NCI-H1105 treated with DMSO at 0.1 percent for 48 hours (cell line): ENCODE measurements at places on chromosomes 12 and 14.

GRCh38 chr12:109951136-109951535, 45.0 kb downstream of the GIT2 start:
- no peak for DNase-seq

DNA sequence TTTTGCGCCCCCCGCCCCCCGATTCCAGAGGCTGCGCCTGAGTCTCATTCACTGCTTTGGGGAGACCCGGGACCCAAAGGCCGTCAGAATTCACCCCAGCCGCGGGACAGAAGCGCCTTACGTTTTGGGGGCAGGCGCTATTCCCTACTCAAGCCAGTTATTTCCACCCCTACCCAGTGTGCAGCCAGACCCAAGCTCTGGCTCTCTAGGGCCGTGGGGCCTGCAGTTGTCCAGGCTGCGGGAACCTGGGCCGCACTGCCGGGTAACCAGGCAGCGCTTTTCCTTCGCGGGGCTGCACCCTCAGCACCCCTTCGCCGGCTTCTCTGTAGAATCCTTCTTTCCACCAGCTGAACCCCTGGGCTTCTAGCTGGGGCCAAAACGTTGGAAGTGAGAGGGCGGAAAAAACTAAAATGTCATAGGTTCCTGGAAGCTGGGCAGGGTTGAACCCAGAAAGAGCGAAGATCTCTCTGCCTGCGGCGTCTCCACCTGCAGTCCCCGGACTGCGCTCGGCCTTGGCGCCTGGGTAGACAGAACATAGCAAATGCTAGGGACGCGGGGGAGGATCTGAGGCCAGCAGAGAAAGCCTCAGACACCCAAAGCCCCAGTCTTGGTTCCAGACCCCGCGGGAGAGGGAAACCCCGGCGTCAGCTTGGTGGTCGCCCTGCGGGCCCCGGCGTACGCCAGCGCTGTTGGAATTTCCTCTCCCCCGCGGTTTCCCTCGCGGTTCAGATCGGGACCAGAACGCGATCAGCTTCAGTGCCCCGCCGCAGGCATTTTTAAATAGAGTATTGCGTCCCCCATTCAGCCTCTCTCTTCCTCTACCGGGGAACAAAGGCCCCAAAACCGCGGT, 18.3 kb downstream of the TBX3 start:
- no peak for DNase-seq

DNA sequence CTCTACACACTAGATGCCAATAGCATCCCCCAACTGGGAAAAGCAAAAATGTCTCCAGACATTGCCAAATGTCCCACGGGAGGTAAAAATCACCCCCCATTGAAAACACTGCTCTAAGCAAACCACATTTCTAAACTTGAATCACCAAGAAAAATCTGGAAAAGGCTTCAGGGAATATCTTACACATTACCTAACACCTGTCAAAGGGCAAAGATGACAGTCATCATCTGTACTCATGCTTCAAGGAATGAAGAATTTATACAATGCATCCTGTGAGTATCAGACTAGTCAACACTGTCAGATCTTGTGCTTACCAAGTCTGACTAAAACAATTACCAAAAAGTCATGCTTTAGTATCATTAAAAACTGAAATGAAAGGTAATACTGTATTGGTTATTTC, 161.6 kb upstream of the SOX5 start:
- no peak for DNase-seq

DNA sequence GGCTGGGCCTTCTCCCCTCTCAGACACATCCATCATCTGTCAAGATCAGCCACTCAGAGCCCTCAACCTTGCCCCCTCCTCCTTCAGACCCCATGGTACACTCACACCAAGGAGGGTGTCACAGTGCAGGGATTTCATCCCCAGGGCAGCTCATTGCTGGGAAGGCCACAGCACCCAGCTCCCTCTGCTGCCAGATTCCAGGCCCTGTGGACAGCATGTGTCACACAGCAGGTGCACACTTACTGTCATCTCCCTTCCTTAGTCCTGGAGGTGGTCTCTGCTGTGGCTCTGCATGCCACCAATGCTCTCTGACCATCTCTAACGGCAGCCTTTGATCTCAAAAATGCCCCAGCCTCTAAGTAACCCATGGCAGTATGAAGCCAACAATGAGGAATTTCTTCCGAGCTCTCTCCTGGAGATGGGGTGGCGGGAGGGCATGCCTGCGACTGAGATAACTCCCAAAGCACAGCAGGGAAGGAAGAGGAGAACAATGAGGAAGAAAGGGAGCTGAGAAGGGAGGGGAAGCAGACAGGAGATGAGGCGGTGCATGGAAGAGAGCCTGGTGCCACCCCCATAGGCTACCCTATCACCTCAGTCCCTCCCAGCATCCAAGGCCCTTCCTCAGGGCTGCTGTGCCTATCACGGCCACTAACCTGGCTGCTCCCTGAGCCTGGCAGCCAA, 101.0 kb downstream of the SINHCAF start:
- no peak for DNase-seq

- DNase-seq = no peak
These were observed 2.1 kb upstream of the PTPRQ start for GRCh38 chr12:80441921-80442320.

DNA sequence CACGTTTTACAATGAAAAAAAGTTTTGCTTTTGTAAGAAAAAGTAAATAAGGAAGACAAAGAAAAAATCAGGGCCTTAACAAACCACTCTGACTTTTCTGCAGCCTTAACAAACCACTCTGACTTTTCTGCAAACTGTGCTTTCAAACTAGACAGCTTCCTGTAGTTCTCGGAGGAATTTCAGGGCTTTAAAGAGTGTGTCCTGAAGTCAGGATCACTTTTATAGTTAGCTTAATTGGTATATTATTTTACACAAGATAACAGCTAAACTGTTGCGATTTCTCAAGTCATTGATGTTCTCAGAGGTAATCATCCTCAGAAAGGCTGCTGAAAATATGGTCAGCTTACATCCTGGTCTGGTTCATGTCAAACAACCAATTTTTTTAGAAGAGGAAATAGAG, 42.2 kb downstream of the TMEM117 start:
- DNase-seq = no peak

DNA sequence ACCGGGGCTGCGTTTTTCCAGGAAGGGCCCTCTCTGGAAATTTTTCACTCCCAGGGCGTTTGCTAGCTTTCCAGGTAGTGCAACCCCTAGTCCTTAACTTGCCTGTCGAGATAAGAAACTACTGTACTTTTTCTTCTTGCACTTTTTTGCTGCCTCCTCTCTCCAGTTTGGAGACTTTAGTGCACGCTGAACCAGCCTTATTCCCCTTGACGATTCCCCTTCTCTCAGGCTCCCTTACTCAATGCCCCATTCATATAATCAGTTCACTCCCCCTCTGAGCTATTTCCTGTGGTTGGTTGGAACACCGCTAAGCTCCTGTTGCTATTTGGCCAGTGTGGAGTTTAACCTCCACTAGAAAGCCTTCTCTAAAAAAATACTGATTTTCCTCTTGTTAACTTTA, 682 bp downstream of the CREBL2 start:
- DNase-seq = peak; percentile 41

GRCh38 chr12:113664224-113664681, 192.6 kb upstream of the LHX5 start:
- no peak for DNase-seq

GRCh38 chr12:4813741-4814140, 93.5 kb downstream of the GALNT8 start:
- DNase-seq = peak; percentile 87

DNA sequence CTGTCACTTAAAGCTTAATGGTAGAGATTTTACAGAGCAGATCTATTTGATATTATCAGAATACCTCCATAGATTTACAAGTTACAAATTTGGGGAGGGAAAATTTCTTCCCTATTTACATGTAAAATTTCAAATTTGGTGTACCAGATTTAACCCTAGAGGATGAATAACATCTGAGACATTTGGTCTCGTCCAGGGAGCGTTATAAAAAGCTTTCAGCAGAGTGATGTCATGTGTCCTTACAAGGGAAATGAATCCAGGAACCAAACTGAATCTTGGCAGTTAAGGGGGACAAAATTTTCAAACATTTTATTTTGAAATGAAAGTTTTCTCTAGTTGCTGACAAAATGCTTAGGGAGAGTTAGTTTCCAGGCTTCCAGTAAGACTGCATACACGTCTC, 4.5 kb upstream of the CDK17 start:
- DNase-seq = no peak

- no peak for DNase-seq
These were observed 16.1 kb downstream of the ACADS start for GRCh38 chr12:120741476-120742421.

- no peak for DNase-seq
These were observed 1.5 kb upstream of the FGF6 start for GRCh38 chr12:4447151-4447550.

GRCh38 chr12:48336564-48336963, 14.2 kb downstream of the ZNF641 start:
- no peak for DNase-seq

DNA sequence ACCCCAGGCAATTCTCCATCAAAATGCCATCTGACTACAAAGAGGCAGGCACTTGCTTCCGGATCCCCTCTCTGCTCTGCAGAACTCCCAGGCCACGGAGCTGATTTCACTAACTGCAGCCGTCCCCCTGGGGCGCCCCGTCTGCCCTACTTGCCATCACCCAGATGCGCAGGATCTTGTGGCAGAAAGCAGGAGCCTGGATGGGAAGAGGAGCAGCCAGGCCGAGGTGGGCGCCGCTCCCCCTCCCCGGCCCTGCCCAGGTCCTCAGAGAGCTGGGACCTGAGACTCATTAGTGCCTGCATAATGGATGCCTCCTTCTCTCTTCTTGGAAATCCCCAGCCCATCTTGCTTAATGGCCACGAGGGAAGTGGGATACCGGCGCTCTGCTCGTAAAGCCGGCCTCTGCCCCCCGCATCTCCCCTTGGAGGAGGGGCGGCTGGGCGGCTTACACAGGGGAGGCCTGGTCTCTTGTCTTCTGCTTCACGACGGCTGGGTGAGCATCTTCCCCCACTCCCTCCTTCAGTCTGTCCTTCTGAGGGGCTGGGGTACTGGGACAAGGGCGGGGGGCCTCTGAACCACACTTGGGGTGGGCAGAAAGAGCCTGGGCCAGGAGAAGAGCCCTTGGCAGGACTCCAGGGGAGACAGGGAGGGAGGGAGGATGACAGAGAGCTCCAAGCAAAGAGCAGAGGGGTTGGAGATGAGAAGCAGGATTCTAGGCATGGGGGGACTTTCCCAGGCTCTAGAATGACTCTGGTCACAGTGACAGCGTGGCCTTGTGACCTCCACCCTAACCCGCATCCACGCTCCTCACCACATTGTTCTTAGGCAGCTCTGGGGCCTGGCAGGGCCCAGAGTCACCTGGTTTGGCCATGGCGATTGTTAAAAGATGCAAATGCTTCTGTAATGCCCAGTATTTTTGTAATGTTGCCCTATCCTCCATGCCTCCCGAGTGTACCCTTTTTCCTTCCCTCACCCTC, 19.4 kb upstream of the EML1 start:
- no peak for DNase-seq

- no peak for DNase-seq
These were observed 81.3 kb downstream of the CPSF2 start for GRCh38 chr14:92203116-92203515.

- no peak for DNase-seq
These were observed 162.1 kb upstream of the TMTC2 start for GRCh38 chr12:82524641-82525040.

DNA sequence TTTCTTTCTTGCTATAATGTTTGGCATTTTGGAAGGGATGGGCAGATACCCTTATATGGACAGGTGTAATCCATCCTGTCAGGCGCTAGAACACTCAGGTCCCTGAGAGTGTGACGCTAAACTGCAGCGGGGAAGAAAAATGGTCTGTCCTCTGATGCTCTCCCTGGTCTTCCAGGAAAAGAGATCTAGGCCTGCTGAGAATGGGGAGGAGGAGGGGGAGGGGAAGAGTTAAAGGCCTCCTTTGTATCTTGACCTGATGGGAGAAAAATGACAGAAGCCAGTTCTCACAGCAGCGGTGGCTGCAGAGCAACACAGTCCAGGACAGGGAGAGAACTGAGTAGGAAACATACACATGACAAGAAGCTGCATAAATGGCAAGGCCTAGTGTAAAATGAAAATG, 61.1 kb downstream of the RPS6KA5 start:
- DNase-seq = no peak

GRCh38 chr12:72197790-72198189, 74.4 kb upstream of the TRHDE start:
- DNase-seq = no peak

DNA sequence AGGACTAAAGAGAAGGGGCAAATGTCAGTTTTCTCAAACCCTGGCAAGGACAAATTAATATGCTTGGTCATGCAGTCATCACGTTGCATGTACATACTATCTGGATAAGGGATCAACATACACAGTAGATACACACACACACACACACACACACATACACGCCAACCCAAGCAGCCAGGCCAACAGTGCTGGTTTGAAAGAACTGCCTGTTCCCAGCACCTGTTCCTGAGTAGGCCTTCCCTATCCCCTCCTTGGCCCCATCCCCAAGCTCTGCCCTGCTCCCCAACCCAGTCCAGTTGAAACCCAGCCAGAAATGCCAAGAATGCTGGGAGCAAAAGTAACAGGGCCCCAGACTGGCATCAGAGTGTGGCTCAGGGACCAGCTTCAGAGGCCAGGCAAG, 4.4 kb downstream of the ITGA7 start:
- DNase-seq = no peak

DNA sequence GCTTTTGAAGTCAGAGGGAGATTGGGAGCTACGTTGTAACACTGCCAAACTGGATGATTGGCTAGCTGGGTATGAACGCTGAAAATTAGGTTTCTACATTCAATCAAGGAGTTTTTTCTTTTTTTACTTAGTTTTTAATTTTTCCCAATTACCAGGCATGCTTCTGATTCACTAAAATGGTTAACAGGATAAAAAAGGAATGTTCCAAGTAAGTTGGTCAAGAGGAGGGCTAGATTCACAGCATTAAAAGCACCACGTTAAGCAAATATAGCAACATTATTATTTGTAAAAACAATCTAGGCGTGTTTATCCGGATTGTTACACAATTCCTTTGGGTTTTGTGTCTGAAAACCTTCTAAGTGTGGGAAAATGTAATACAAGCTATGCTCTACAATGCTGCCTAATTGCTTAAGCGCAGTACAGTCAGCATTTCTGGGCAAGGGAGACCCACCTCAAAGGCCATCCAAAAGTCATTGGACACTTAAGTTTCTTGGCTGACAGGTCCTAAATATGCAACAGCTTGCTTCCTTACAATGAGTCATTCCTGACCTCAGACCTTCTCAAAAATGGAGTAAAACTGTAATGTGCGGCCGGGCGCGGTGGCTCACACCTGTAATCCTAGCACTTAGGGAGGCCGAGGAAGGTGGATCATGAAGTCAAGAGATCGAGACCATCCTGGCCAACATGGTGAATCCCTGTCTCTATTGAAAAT, 1.2 kb downstream of the RPLP0 start:
- DNase-seq = no peak
